CD4-positive, alpha-beta T cell treated with Interleukin-6 for 4 hours (primary cell): ENCODE measurements at places on chromosomes 12 and 14.

DNA sequence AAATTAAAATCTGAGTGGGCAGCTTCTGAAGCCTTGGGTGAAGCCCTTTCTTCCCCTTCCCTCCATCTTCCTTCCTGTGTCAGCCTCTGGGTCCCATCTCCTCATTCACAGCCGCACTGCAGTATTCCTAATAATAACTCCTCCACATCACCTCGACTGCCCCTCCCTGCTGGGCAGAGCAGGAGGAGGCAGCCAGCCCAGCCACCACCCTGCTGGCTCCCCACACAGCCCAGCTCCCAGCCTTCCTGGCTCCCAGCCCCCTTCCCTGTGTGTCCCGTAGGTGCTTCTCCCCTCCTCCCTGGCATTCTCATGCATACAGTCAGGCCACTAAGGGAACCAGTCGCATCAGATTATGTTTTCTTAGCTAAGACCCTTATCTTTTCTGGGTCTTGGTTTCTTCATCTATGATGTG, 3.7 kb downstream of the IFFO1 start:
- DNase-seq = no peak

GRCh38 chr12:130714591-130715149, 1.4 kb downstream of the RIMBP2 start:
- no peak for DNase-seq

GRCh38 chr14:92481386-92481785, 32.2 kb upstream of the RIN3 start:
- DNase-seq = no peak

GRCh38 chr14:79028281-79028680, 858.1 kb downstream of the NRXN3 start:
- no peak for DNase-seq

DNA sequence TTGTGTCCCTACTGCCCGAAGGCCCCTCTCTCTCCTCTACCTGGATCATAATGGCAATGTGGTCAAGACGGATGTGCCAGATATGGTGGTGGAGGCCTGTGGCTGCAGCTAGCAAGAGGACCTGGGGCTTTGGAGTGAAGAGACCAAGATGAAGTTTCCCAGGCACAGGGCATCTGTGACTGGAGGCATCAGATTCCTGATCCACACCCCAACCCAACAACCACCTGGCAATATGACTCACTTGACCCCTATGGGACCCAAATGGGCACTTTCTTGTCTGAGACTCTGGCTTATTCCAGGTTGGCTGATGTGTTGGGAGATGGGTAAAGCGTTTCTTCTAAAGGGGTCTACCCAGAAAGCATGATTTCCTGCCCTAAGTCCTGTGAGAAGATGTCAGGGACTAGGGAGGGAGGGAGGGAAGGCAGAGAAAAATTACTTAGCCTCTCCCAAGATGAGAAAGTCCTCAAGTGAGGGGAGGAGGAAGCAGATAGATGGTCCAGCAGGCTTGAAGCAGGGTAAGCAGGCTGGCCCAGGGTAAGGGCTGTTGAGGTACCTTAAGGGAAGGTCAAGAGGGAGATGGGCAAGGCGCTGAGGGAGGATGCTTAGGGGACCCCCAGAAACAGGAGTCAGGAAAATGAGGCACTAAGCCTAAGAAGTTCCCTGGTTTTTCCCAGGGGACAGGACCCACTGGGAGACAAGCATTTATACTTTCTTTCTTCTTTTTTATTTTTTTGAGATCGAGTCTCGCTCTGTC, 1.8 kb downstream of the INHBE start:
- DNase-seq = no peak

DNA sequence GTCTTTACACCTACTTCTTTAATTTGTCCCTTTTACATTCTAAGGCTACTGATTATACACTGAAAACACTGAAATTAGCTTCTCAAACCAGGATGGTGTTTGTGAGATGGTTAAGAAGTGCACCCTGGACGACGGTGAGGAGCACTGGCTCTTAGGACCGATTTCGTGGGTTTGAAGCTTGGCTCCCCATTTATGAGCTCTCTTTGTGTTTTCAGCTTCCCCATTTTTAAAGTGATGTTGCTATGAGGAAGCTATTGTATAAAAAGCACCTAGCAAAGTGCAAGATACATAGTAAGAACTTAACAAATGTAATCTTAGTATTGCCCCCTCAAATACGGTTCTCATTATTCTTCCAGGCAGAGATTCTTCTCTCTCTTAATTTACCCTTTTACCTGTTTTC, 4.7 kb downstream of the NFYB start:
- DNase-seq = no peak

GRCh38 chr12:50097952-50098351, 5.9 kb upstream of the GPD1 start:
- no peak for DNase-seq

GRCh38 chr12:3103806-3104205, 26.6 kb downstream of the TSPAN9 start:
- DNase-seq = no peak

- no peak for DNase-seq
Measured at GRCh38 chr12:2256915-2257314, 204.1 kb downstream of the CACNA1C start.

DNA sequence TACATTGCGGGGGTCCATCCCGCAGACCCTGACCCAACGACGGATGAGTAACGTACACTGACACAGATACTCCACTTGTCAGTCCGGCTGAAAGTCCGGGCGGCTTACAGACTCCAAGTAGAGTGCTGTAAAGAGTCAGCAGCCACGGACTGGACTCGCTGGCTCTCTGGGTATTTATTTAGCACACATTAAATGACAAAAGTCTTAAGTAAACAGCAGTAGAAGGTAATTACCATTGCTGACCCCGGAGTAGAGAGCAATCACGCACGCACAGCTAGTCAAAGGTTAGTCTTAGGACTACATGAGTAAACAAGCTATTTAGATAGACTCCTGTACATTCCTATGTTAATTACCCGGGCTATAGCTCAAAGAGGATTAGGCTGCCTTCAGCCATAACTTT, 780.9 kb downstream of the RPS29 start:
- no peak for DNase-seq

DNA sequence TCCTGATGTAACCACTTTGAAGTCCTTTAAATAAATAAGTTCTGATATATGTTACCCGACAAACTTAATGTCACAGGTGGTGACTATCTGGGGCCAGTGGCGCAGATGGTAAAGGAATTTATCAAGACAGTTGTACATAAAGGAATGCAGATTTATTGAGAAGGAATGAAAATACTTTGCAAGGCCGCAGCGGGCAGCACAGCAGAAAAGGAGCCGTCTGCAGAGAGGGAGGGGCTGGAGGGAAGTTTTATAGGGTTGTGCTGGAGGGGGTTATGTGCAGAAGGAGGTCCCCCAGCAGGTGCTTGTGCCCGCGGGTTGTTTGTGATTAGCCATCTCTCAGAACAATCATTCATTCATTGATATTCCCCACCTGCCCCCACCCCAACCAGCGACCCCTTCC, 17.4 kb downstream of the GPRC5D start:
- DNase-seq = no peak

DNA sequence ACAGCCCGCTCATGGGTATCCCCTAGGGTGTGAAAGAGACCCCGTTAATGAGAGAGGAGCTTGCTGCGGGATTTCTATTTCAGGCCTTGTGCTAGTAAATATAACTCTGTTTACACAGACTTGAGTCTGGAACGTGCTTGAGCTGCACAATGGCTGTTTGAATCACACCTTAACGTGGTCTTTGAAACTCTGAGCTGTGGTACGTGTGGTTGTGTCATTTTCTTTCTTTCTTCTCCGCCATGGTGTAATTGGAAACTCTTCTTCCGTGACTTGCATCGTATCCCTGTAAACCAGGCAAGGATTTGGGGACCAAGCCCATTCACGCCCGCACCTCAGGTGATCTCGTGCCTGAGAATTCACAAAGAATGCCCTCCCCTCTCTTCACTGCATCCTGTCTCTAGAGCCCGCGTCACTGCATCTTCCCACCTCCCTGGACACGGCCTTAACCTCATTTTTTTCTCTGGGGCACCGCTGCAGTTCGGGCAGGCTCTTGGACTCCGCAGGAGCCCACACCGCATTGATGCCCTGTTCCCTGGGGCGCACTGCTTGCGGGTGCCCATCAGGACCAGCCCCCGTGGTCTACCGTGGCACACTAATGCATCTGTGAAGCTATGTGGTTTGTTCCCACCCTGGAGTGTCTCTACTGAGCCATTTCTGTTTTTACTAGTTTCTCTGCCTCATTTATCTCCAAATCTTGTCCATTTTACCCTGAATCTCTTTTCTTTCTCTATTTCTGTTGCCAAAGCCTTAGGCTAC, 78.4 kb upstream of the PARP11 start:
- no peak for DNase-seq

- peak; percentile 60 for DNase-seq
Measured at GRCh38 chr12:57086493-57087009, 2.4 kb upstream of the NAB2 start.

DNA sequence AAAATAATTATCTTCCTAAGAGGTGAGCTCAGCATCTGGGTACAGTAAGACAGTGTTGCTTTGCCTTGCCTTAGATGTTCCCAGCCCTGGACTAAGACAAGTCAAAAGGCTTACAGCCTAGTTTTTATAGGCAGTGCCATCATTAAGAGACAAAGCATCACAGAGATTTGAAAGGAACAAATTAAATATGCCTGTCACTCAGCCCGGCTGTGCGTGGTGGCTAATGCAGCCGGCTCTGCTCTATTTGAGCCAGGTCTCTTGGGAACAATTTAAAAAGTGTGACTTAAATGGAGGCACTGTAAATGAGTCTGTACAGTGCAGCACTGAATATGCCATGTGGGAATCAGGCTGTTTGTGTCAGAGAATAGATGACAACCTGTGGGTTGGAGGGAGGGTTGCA, 1687.4 kb upstream of the FLRT2 start:
- DNase-seq = no peak

DNA sequence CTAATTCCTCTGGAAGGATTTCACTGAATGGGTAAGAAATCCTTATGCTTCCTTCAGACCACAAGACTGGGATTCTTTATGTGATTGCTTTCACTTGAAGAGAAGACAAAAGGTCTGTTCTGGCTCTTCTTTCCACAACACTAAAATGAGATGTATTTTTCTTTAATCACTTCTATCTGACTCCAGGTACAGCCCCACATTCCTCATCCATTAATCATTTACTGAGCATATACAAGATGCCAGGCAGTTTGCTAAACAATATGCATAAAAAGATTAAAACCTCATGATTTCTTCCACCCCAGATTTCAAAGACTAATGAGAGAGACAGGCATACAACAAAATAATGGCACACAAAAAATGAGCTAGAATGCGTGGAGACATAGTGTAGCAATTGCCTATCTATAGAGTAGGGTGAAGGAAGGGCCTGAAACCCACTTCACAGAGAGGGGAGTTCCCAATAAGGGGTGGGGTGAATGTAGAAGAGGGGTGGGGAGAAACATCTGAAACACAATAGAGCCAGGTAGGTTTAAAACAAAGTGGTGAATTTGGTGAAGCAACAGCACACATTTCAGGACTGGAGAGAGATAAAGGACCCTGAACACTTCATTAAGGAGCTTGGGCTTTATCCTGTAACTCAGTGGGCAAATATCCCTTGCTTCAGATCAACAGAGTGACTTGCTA, 65.1 kb upstream of the PRB2 start:
- no peak for DNase-seq

- no peak for DNase-seq
Measured at GRCh38 chr12:59405992-59406391, 189.8 kb upstream of the SLC16A7 start.

DNA sequence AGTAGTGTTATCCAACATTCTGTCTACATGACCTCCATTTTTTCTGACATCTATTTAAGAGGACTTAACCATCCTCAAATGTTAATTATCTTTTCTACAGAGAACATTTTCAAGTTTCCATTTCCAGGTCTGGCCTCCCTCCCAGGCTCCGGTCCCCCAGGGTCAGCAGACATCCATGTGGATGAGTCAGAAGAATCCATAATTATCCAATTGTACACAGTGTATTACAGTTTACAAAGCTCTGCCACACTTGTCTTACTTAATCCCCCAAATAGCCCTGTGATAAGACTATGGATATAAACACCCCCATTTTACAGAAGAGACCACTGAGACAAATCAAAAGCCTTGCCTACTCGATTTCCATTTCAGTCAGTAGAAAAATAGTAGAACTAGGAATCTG, 65.0 kb downstream of the SLC8A3 start:
- no peak for DNase-seq

GRCh38 chr12:30197392-30198057, 413.8 kb upstream of the TMTC1 start:
- no peak for DNase-seq

DNA sequence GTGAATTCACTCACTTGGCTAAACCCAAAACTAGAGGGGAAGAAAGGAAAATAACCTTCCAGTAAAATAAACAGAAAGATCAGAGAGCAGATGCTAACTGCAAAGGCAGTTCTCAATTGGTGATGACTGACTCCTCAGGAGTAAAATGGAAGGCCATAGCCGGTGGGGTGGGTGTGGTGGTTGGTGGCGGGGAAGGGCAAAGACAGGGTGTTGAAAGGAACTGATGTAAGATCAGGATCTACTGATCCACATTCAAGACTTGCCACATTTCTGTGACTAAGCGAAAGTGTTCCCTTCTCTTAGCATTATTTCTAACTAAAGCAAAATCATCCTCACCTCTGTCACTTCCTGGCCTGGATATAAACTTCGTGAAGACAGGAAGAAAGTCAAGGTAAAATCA, 26.3 kb upstream of the TC2N start:
- peak; percentile 45 for DNase-seq

DNA sequence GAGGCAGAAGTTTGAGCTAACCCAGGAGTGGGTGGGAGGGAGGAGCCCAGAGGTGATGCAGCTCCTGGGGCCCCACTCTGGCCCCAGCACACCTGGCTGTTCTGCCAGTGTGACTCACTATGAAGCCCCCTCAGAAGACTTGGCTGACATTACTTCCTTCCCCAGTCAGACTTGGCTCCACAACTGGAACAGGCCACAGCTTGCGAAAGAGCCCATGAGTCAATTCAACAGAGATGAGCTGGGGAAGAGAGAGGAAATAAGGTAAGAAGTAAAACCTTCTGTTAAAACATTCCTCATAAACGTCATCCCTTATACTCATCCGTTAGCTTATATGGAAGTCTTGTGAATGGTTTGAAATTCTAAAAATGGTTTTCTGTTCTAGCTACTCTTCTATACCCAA, 245.9 kb downstream of the ADAMTS20 start:
- DNase-seq = no peak

- DNase-seq = no peak
Measured at GRCh38 chr12:108842361-108842760, 15.0 kb downstream of the SSH1 start.

- DNase-seq = no peak
Measured at GRCh38 chr14:61632807-61633206, 62.5 kb upstream of the HIF1A start.

GRCh38 chr12:41344776-41345470, 156.8 kb downstream of the PDZRN4 start:
- no peak for DNase-seq

GRCh38 chr14:54173802-54174201, 217.2 kb upstream of the BMP4 start:
- DNase-seq = no peak

DNA sequence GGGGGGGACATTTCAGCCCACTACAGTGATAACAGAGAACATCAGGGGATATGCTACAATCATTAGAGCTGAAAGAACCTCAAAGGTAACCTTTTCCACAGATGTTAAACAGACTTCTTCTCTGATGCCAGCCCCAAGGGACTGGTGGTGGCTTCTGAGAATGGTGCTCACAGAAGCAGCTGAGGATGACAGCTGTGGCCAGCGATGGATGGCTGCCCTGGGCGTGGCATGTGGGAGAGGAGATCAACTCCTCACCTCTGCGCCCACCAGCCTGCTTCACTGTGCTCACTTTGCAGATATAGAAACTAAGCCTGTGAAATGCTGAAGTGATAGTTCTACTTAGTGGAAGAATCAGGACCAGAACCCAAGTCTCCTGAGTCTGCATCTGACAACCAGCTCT, 33.0 kb downstream of the FOXN3 start:
- DNase-seq = no peak

GRCh38 chr12:98060411-98060810, 455.0 kb upstream of the TMPO start:
- DNase-seq = no peak
